ENCODE measurements at places on chromosomes 16 and 17. TPM values are rescaled to one million over a fixed set of nuclear protein-coding genes. Genes with fewer than 3 reads are reported as not detected.

ARSG gene
- 1.2 TPM for total RNA-seq

CSF3 gene
- total RNA-seq, result 8.0 TPM

CDYL2 gene
- 44.0 TPM for total RNA-seq

SPNS2 gene
- 13.4 TPM for total RNA-seq

C17orf78 gene
- total RNA-seq, result not detected

FBXW10B gene
- 0.22 TPM for total RNA-seq

GPR179 gene
- total RNA-seq, result not detected

CRHR1 gene
- not detected for total RNA-seq

SLC5A2 gene
- 0.07 TPM for total RNA-seq

NOTUM gene
- total RNA-seq, result not detected

KRTAP16-1 gene
- total RNA-seq, result not detected

SPNS1 gene
- total RNA-seq, result 35.1 TPM

DNAI2 gene
- total RNA-seq, result not detected

KCNH4 gene
- under 0.01 TPM for total RNA-seq

NAGS gene
- 4.3 TPM for total RNA-seq

EVPLL gene
- not detected for total RNA-seq

CRYM gene
- total RNA-seq, result not detected

CHP2 gene
- total RNA-seq, result not detected

CACNG3 gene
- total RNA-seq, result not detected

HOXB4 gene
- 15.7 TPM for total RNA-seq

RAP1GAP2 gene
- 9.0 TPM for total RNA-seq

CALB2 gene
- total RNA-seq, result not detected

LGALS9B gene
- total RNA-seq, result not detected

AIPL1 gene
- not detected for total RNA-seq

CASKIN2 gene
- total RNA-seq, result 11.8 TPM

SHBG gene
- total RNA-seq, result not detected

SOX9 gene
- 0.07 TPM for total RNA-seq

TIMP2 gene
- 86.8 TPM for total RNA-seq
